ENCODE measurements at places on chromosomes 7 and 10.

DNA sequence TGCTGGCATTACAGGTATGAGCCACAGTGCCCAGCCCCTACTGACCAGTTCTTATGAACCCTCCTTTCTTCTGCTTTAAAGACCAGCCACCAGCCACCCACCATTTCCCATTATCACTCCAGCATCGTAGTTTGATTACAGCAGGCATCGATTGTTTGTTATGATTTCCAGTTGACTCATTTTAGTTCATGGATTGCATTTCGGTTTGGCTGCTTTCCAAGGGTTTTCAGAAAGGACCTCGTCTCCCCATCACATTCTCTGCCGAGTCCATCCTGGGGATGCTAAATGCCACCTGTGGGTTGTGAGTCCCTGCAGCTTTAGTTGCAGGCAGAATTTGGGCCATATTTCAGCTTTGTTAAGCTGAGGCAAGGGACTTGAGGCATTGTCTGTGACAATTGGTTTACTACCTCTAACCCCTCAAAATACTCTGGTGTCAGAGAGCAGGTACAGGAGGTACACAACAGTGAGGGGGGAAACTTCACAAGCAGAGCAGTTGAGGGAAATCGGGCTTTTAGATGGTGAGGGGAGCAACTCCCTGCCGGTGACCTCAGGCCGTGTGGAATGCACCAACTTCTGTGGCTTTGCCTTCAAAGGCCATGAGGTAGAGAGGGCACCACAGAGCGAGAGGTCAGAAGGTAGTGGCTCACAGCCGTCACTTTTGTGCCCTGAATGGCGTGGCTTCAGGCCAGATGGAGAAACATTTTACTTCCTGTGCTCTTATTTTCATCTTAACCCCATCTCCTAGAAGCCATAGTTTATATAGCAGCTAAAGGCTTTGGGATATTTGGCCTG lies 203.8 kb downstream of the CCDC3 start:
- no peak for DNase-seq

- DNase-seq: no peak
Observed at GRCh38 chr10:96764425-96765060, 44.2 kb upstream of the PIK3AP1 start.

DNA sequence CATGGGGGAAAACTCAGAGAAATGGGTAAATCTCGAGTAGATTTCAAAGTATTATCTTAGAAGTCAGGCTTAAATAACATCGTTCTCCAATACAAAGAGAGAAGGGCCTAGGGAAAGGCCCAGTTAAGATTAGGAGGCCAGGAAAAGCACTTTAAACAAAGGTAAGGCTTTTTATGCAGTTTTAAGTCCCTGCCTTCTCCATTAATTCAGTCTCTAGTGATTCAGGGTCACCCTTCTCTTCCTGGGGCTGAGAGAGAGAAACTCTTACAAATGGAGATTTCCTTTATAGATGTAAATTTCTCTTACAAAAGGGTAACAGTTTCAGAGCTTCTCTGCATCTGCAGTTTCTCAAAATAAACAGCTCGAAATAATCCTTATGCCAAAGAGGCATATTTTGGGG lies 179.3 kb downstream of the HECW1 start:
- DNase-seq: no peak

GRCh38 chr7:16403475-16403874 lies 17.9 kb downstream of the CRPPA start:
- DNase-seq: no peak

DNA sequence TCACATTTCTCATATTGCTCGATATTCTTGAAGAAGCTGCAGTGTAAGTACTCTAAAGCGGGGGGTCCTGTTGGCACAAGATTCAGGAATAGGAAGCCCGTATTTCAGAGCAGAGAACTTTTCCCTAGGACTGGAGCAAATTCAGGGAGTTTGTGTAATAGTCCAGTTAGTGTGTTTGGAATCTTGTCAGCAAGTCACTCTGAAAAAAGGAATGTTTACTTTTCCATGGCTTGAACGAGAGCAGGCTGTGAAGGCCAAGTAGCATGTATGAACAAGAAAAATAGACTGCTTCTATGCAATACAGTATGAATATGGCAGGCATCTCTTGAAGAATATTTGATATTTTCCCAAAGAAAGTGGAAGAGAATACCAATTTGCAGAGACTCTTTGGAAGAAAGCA lies 39.8 kb downstream of the CDC123 start:
- DNase-seq: no peak

DNA sequence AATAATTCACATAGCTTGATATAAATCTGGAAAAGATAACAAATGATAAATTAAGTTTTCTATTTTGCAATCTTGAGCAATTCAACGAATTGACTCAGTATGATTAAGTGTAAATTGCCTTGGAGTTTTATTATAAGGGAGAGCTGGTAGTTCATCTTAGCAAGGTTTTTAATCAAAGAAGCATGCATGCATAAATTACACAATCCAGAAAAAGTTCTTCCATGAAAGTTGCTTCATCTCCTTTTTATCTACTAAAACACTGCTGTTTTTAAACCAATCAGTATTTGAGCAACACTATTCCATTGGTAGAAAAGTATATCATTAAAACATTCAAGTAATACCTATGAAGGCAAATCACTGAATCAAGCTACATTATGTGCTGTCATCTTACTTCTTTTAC lies 47.6 kb downstream of the POT1 start:
- no peak for DNase-seq

DNA sequence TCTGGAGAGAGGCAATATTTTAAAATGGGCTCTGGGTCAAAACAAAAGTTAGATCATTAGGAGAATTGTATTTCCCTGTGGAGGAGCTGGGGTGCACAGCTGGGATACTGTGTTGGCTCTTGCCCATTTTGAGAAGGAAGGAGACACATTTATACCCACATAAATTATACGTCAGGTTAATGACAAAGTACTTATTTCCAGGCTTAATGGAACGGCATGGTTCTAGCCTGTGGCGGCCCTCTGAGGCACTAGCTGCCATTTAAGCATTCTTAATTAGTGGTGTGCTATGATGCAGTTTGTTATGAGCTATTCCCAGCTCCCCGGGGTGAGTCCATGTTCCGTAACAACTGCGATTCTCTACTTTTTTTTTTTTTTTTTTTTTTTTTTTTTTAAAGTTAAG lies 193.5 kb downstream of the SEC23IP start:
- DNase-seq: no peak

DNA sequence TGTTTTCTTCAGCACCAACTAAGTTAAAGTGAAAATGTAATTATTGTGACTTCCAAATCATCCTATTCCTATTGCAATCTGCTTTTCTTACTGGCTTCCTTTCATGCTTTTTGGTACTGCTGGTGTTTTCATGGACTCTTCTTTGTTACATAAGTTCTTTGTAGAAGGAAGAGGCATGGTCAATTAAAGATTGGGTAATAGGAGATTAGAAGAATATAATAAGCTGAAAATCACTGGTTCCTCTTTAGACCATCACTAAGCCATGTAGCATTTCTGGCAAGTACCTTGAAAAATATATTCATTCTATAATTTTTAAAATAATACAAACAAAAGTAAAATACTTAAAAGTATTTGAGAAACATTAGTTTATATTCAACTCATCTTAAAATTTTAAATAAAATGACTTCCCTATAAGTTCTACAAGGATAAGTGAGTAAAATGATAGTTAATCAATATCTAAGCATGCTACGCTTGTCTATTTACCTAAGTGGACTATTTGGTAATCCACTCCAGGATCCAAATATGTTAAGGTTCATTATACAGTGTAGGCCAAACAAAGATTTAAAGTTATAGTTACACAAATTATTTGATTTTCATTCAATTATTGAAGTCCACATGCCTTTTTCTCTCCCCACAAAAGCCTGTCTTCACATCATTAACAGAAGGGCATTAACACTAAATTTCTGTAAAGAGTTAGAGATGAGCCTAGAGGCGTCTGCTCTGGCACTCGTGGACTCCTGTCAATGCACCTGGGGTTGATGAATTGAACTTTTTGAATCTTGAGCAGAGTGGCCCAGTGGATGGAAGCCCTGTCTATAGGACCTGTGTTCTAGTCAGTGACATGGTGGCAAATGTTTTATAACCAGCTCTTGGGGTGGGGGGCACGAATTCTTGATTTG lies 408.1 kb downstream of the INHBA start:
- DNase-seq: no peak

DNA sequence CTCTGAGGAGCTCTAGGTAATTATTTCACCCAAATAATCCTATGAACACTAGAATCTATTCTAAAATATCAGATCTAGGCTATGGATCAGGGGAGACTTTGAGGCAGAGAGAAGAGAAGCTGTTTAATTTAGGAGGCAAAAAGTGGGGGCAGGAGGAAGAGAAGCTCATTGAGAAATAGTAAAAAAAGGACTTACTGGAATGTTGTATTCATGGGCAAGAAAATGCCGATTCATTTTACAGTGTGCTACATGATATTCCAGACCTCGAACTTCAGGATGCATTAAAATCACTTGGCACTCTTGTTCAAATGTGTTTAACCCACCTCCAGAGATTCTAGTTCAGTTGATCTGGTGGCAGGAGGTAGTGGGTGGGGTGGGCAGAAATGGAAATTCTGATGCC lies 109.5 kb upstream of the ITGB1 start:
- no peak for DNase-seq

GRCh38 chr10:84563868-84564267 lies 235.5 kb downstream of the CCSER2 start:
- no peak for DNase-seq

GRCh38 chr7:67407392-67408071 lies 410.9 kb downstream of the TYW1 start:
- DNase-seq: no peak

- no peak for DNase-seq
Observed at GRCh38 chr10:58516119-58516518, 3.4 kb downstream of the BICC1 start.

GRCh38 chr7:47007471-47007870 lies 574.4 kb downstream of the TNS3 start:
- no peak for DNase-seq

- DNase-seq: no peak
Observed at GRCh38 chr10:120825878-120826769, 25.0 kb upstream of the WDR11 start.

DNA sequence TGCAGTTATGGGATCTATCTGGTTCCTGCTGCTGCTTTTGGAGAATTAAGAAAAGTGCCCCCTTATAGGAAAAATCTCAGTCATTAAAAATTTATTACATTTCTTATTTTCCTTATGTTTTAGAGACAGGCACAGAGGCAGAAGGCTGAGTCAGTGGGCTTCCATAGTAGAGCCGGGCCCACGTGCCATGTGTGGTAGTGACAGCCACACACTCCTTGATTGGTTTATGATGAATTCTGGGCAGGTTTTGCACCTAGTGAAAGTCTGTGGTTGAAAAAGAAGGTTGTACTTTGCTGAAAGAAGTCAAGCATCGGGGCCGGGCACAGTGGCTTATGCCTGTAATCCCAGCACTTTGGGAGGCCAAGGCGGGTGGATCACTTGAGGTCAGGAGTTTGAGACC lies 109.9 kb downstream of the FANK1 start:
- DNase-seq: no peak

DNA sequence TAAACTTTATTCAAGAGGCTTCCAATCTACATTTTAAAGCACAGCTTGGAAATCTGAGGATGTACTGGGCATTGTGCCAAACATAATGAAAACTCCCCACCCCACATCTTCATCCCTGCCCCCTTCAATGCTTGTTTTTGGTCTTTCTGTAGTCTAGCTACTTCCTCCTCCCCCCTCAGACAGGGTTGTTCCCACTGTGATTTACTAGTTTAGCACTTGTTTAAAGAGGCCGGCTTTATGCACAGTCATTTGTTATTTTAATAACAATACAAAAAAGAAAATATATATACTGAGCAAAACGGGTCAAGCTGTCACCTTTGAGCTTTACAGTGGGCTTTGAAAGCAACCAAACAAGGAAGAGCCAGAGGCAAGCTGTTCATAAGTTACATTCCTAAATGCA lies 132.6 kb downstream of the CHRM2 start:
- no peak for DNase-seq

GRCh38 chr7:70051726-70052125 lies 453.5 kb downstream of the AUTS2 start:
- no peak for DNase-seq

DNA sequence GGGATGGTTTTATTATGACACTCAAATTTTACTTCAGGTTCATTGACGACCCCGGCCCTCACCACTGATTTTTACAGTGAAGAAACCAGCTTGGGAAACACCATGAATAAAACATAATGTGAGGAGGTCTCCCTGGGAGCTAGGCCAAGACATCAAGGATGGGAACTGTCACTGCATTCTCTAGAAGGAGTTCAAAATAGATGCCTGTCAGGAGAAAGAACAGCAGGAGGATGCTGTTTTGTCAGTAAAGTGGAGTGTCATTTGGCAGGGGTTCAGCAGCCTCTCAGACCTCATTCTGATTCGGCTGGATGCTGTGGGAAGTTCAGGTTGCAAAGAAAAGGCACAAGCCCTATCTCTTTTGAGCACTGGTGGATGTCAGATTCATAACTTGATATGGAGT lies 360.3 kb upstream of the C7orf33 start:
- no peak for DNase-seq

DNA sequence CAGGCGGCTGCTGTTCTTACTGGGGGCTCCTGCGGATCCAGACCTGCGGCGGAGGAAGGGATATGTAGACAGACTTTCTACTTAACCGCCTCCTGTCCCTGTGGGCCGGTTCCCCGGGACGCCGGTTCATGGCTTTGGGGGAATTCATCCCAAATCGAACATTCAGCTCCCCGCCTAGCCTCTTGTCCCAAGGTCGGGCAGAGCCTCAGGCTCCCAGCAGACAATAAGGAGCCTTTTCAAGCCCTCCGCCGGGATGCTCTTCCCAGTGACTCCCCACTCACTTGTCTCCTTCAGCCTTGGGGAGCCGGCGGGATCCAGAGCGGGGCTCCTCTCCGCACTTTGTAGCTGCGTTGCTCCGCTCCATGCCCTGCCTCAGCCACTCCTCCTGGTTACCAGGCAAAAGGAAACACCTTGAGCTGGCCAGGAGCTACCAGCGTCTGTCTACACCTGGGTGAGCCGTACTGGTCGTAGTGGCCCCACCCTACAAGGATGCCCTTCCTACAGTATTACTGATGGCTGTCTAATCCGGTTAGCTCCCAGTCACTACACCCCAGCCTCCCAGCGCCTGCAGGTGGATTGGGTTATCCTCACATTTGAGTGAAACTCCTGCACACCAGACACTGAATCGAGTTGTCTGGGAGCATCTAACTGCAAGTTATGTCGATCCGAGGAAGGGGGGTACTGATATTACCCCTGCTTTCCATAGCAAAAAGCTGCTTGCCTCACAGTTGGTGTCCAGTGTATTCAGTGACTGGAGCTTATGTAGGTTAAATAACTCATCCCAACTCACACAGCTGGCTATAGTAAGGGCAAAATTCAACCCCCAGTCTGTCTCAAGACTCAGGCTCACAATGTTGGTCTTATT lies at the start of gene C10orf95:
Gene C10orf95 (minus strand): TSS at position 439 of the 865 bp plus-strand sequence. CDS start 450 bp downstream, outside the sequence.
- no peak for DNase-seq

GRCh38 chr7:2809903-2810625 lies 34.0 kb downstream of the GNA12 start:
- DNase-seq: no peak

- DNase-seq: no peak
Observed at GRCh38 chr7:44461387-44461786, 29.1 kb downstream of the NUDCD3 start.

GRCh38 chr10:667096-667495 lies 22.4 kb downstream of the DIP2C start:
- no peak for DNase-seq
